ENCODE measurements at places on chromosomes 6 and 20.

GRCh38 chr6:23334360-23334759 lies 765.0 kb downstream of the HDGFL1 start:
- DNase-seq = no peak

- no peak for DNase-seq
These were observed 159.0 kb upstream of the RIPOR2 start for GRCh38 chr6:25094726-25095125.

GRCh38 chr6:111263837-111264236 lies 176.5 kb downstream of the SLC16A10 start:
- DNase-seq = no peak

- DNase-seq = no peak
These were observed 293.2 kb downstream of the NRN1 start for GRCh38 chr6:5713519-5713918.

DNA sequence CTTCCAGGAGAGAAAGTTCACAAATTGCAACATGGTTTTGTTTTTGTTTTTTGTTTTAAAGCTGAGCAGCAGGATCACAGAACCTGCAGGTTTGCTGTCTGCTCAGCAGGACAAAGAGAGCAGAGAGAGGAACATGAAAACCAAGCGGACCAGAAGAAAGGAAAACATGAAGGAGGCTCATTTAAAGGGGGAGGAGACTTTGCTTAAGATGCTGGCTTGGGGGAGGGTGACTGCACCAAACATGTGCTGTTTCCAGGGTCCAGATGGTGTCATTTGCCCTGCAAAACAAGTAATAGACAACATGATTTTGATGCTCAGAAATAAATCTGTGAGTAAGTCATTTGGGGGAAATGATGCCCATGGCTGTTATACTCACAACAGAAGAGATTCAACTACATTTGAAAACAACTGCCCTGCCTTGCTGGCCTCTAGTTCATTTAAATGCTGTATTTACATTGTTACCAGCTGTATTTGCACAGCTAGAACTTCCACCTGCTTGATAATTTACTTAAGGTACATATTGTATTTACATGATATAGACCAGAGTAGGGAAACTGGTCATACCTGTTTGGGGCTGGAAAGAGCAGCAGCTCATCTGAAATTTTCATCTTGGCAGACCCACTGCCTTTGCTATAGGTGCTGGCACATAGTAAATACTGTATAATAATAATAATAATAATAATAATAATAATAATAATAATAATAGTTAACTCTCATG lies 32.2 kb upstream of the CHD6 start:
- DNase-seq = no peak

GRCh38 chr6:26232306-26232939 lies 132.6 kb upstream of the BTN3A2 start:
- no peak for DNase-seq

Measured in omental fat pad (tissue), 4 donors.